ENCODE measurements at places on chromosomes 5 and 9.

DNA sequence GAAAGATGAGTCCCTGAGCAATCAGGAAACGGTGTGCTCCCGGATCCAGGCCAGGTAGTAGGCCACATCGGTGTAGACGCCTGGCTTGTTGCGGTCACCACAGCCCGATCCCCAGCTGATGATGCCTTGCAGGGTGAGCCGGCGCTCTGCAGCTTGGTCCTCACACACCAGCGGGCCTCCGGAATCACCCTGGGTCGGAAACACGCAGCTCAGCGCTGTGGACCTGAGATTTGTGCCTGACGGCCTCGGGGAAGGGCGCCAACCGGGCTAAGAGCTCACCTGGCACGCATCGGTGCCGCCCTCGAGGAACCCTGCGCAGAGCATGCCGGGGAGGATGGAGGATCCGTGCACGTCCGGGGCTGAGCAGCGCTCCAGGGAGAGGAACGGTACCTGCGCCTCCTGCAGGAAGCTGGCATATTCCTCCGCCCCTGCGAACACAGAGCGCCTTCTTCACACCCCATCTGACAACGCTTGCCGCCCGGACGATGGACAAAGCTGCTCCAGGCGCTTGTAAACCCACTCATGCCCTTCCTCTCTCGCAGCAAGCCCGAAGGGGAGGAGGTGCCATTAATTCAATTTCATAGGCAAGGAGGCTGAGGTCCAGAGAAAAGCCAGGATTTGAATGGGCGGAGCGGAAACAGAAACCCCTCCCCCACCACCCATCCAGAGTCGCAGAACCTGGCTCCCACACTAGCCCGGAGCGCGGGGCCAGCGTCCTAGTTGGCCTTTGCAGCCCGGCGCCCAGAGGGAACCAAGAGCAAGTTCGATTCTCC is 2.0 kb upstream of the PFN3 start:
- DNase-seq, result peak; percentile 90

DNA sequence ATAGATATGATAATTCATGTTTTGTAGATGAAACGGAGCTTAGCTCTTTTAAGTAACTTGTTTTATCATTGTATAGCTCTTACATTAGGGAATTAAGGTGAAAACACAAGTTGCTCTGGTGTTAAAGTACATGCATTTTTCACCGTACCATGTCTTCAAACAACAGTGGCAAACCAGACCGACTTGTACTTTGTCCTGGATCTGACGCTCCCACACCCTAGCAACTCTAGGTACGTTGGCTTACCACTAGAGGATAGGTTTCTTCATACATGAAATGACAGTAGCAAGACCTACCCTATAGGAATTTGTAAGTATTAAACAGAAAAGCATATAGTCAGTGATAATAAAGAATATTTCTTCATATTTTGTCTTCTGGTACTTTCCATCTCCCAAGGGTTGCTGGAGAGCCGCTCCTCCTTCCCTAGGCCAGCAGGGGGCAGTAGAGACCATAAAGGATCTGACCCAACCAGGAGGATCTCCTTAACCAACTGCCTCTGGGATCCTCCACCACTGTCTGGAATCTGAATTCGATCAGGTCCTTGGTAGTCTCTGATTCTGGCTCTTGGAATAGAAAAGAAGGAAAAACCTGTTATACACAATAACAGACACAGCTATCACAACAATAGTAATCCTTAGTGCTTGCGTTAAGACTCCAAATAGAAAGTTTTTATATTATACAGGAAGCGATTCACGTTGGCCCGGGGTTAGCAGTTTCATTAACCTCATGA is 136.7 kb downstream of the CAVIN4 start:
- peak; percentile 88 for DNase-seq

DNA sequence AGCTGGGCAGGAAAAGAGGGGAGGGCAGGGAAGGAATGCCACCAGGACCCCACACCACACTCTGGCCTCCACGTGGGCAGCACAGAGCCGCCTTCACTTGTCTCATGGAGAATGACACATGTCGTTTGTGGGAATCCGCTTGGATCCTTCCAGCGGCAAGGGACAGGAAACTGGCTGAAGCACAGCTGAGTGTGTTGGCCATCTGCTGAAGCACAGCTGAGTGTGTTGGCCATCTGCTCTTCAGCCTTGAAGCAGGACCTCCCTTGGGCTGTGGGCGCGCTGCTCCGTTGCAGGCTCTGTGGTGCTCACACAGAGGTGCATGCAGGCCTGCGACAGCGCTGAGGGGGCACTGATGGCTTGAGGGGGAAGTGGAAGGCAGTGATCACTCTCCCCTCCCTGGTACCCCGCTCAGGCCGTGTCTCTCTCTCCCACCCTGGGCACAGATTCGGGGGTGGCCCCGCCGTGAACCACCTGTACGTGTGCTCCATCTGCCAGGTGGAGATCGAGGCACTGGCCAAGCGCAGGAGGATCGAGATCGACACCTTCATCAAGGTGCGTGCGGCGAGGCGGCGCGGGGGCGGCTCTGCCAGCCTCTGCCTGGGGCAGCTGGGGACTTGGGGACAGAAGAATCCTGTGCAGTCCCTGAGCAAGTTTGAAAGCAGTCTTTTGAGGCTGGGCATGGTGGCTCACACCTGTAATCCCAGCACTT is 40.6 kb downstream of the USP20 start:
- no peak for DNase-seq

- DNase-seq, result no peak
Measured at GRCh38 chr9:112752334-112753125, 2.0 kb downstream of the SNX30 start.

DNA sequence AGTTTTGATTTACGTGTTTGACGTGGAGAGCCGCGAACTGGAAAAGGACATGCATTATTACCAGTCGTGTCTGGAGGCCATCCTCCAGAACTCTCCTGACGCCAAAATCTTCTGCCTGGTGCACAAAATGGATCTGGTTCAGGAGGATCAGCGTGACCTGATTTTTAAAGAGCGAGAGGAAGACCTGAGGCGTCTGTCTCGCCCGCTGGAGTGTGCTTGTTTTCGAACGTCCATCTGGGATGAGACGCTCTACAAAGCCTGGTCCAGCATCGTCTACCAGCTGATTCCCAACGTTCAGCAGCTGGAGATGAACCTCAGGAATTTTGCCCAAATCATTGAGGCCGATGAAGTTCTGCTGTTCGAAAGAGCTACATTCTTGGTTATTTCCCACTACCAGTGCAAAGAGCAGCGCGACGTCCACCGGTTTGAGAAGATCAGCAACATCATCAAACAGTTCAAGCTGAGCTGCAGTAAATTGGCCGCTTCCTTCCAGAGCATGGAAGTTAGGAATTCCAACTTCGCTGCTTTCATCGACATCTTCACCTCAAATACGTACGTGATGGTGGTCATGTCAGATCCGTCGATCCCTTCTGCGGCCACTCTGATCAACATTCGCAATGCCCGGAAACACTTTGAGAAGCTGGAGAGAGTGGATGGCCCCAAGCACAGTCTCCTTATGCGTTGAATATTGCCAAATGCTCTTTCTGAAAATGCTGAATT is 850 bp downstream of the RRAGA start:
- DNase-seq, result peak; percentile 9

GRCh38 chr9:12643686-12644085 is 49.5 kb upstream of the TYRP1 start:
- DNase-seq, result no peak

- DNase-seq, result no peak
Measured at GRCh38 chr9:92761686-92762085, 2.9 kb downstream of the BICD2 start.

GRCh38 chr9:2043881-2044462 is 28.8 kb downstream of the SMARCA2 start:
- DNase-seq, result no peak

Measured in NCI-H1417 (cell line).